ENCODE measurements at places on chromosomes 12 and 14.

DNA sequence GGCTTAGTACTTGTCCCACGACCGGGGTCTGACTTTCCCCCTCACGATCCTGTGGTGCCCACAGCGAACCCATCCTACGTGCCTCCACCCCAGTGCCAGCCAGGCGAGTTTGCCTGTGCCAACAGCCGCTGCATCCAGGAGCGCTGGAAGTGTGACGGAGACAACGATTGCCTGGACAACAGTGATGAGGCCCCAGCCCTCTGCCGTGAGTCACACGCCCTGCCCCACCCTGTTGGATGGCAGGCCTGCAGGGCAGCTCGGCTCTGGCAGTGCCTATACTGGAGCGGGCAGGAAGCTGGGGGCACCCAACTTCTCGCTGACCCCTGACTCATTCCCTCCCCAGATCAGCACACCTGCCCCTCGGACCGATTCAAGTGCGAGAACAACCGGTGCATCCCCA is 18.3 kb upstream of the LRP1-AS start:
- no peak for DNase-seq

DNA sequence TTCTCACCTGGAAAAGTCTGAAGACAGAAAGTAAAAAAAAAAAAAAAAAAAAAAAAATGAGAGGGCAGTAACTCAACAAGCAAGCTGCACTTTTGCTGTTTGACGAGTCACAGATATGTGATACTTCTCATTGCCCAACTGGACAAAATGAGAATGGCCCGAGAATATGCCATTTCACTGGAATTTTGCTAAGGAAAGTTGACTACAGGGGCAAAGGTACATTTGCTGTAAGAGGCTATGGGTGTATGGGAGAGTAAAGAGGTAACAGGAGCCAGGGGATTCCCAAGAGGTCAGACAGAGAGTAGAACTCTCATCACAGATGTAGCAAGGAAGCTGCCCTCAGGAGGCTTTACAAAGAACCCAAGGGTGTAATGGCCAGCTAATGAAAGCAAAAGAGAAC is 22.9 kb downstream of the KIF21A start:
- no peak for DNase-seq

DNA sequence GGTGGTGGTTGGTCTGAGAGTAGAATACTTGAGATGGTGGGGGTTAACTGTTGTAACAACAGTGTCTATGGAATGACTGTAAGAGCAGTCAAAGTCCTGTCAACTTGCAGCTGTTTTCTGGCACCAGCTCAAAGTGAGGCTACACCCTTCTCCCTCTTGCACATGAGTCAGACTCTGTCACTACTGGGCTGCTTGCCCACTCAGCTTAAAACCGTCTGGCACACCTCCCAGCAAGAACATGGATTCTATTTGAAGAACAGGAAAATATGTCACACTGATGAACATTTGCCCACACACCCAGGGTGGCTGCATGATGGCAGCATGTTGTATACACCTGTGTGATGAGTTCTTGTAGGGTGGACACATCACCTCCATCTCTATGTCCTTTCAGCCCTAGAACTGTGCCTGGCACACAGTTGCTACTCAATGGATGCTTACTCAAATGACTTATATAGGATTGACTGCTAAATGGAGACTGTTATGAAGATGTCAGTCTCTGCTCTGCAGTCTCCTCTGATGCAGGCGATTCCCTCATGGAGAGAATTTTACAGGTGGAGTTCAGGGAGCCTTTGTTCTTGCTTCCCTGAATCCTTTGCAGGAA is 19.3 kb upstream of the SERPINA6 start:
- DNase-seq, result no peak

- DNase-seq, result no peak
These were observed 12.4 kb upstream of the ACOT1 start for GRCh38 chr14:73524493-73524892.

- no peak for DNase-seq
These were observed 82.9 kb upstream of the TRHDE start for GRCh38 chr12:72189266-72189665.

DNA sequence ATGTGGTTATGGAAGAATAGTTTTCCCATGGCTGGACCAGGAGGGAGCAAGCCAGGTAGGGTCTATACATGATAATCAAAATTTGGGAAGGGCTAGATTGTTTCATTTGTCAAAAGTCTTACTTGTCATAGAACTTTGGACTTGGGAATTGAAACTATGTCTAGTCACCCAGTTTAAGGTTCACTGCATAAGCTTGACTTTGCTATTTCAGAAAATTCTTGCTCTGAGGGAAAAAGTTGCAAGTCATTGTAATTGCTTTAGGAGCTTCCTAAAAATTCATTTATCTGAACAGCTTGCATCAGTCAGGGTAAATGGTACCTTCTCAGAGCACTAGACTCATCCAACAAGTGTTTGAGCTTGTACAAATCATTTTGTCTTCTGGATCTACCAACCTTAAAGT is 1194.7 kb downstream of the GALC start:
- no peak for DNase-seq

DNA sequence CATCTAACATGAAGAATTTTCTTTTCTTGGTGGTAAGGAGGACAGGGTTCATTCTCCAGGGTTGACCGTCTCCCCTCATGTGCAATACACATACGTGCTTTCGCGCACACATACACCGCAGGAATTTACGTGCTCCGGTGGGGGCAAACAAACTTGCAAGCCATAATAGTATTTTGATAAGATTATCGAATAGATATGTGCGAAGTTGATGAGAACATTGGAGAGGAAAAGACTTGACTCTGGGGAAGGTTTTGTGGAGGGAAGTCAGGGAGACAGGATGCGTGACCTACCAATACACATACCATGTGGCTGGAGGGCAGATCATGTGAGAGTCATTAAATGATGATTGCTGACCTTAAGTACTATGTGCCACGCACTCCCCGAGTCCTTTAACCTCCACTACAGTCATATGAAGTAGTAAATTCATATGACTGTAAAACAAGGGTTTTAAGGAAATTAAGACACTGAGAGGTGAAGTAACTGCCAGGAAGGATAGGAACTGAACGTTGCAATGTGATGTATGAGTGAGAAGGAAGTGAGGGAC is 921 bp downstream of the RAD51B start:
- DNase-seq, result no peak

- DNase-seq, result no peak
These were observed 100.3 kb downstream of the DAD1 start for GRCh38 chr14:22488522-22489243.

- DNase-seq, result no peak
These were observed 27.0 kb upstream of the ESRRB start for GRCh38 chr14:76348898-76349297.

DNA sequence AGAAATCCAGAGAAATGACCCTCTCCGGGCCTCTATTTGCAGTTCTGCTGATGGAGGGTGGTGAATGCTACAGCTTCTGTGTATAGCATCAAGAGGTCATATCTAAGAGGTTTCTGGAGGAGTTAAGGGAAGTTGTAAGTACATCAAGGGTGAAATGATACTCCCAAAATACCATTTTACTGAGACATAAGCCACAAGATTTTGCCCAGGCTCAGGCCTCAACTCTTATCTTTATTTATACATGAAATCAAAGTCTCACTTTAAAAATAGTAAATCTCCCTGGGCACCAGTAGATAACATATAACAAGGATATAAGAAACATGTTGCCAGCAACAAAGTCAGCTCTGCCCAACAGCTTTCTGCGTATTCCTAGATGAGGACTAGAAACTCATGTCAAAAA is 40.4 kb downstream of the NIN start:
- no peak for DNase-seq

DNA sequence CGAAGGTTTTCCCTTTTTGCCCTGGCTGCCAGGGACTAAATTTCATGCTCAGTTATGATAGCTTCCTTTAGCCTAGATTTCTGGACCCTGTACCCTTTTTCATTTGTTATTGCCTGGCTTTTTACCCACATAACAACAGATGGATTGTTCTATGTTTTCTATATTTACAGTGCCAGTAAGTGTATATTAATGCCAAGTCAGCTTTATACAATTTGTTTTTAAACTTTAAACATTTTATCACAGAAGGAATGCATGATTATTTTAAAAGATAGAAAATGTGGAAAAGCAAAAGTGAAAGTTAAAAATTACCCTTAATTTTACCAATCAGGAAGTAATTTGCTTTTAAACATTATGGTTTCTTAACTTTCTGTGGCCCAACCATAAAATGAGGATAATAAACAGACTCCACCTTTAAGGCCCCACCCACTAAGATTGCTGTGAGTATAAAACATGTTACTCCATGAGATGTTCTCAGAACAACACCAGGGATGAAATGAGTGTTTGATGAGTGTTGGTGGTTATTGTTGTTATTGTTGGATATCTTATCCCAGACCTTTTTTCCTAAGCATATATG is 496.8 kb downstream of the EGLN3 start:
- DNase-seq, result no peak

DNA sequence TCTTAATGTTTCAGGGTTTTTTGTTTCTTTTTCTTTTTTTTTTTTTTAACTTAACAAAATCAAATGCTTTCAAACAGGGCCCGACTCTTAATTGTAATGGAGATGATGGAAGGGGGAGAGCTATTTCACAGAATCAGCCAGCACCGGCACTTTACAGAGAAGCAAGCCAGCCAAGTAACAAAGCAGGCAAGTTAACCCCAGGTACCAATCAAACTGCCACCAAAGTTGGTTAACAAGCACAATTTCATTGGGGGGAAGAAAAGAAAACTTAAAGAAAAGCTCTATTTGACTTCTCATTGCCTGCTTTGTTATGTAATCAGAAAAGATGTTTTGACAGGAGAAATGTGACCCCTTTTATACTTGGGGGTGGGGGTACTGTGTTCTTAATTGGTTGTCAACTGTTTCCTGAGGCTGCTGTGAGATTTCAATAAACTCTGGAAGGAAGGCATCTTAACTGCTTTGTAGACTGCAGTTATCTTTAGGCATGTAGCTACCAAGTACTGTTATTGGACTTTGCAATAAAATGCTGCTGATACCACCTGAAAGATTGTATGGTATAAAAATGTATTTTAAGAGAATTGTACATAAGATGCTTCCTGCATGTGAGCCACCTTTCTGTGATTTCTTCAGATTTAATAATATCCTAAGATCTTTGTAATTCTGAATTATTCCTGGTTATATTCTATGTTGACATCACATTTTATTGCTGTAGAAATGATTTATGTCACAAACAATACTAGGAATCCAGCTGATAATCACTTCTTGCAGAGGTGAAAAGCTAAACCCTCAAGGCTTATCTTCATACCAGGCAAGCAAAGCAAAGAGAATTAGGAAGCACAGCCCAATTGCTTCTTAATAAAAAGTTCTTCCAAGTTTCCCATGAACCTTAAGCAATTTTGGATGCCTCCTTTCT is 26.9 kb downstream of the MAPKAPK5 start:
- DNase-seq, result no peak

DNA sequence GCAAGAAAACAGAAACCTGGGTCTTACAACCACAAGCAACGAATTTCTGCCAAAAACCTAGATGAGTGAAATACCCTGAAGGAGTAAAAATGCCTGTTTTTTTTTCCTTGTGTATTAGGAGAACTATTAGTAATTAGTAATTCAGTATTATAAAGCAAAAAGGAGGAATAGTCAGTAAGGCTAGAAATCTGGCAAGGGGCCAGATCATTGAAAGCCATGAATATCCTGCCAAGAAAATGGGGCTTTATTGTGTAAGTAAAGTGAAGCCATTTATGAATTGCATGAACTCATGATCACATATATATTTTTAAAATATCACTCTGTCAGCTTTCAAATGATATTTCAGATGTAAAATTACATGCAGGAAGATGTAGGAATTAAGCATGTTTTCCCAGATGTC is 57.9 kb downstream of the TXNDC16 start:
- DNase-seq, result no peak

- DNase-seq, result no peak
These were observed 125.9 kb downstream of the EFCAB11 start for GRCh38 chr14:89828471-89829165.

DNA sequence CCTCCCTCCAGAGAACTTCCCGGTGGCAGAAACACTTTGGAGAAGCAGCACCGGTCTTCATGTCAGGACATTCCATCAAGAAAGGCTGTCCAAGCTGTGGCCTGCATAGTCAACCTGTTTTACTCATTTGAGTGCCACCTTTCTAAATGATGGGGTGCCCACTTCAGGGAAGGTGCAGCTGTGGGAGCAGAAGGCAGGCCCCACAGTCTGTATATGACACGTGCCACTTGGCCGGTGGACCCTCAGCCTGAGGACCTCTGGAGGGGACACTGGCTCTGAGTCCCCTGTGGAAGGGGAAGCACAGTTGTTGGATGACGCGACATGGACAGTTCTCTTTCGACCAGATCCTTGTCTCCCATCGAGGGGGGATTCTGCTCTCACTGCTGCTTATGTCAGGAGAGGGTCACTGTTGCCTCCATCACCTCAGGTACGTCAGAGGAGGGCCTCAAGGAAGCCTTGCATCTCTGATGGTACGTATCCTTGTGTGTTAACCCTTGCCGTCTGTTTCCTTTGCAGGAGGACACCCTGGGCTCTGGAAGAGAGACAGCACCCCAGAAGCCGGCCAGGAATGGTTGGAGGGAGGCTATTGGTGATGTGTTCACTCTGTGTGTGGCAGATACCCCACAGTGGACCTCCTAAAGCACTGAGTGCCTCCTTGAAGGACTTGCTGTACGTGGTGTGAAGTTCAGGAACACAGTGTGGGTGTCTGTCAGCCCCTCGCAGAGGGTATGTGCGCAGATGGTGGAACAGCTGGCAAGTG is 132.1 kb upstream of the RTL1 start:
- DNase-seq, result no peak

DNA sequence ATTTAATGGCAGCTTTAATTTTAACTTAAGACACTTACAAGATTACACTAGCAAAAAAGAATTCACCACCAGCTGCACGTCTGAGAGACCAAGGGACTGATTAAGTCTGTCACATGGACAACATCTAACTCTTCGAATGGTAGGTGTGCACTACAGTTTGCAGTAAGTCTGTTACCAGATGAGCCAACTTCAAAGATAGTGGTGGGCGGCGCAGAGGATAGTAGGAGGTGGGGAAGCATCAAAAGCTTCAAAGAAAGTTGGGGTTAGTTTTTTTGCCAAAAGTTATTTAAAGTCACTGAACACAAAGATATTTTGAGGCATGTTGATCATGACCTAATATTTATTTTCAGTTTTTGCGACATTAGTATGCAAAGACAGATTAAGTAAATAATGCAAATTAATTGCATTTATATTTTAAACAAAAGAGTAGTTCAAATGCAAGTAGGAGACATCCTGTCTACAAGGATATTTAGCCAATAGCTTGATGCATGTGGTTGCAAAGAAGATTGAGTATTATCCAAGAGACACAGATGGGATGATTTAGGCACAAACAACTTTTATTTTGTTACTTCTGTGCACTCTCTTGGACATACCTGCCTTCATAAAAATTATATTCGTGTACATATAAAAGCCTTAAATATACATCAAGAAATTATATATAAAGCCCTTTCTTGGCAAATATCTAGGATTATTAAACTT is 327.7 kb downstream of the BMP4 start:
- DNase-seq, result no peak

DNA sequence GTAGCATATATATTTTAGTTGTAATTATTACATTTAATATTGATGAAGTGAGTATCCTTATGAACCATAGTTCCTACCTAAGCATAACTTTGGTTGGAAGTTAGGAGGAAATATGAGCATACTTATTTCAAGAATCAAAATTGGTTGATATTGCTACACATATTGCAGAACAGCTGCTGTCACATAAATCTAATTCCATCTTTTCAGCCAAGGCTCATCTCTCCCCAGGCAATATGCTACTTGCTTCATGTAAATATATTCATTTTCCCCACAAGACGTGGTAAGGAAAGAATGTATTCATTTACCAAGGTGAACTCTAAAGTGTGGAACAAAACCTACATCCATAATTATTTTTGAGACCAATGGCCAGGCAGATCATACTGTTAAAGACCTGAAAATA is 62.5 kb upstream of the HIF1A start:
- no peak for DNase-seq

GRCh38 chr12:65614259-65614889 is 209.9 kb upstream of the HMGA2 start:
- DNase-seq, result no peak

- no peak for DNase-seq
These were observed 96.0 kb downstream of the CNTN1 start for GRCh38 chr12:40788276-40788675.

Data from activated CD8-positive, alpha-beta memory T cell treated with anti-CD3 and anti-CD28 coated beads for 4 hours (primary cell).